AG20443 (cell line): ENCODE measurements at places on chromosomes 16 and 17.

DNA sequence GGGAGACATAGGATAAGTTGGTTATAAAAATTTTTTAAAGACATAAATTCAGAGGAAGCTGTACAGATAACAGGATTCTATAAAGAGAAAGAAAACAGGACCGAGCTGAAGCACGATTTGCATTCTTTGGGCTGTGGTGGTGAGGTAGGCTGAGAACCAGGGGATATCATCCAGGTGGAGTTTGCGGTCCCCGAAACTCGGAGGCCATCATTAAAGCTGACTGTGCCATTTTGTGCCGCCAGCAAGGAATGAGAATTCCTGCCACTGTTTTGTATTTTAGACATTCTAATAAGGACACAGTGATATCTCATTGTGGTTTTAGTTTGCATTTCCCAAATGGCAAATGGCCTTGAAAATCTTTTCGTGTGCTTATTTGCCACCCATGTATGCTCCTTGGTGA lies 197.9 kb downstream of the IRF8 start:
- no peak for DNase-seq

GRCh38 chr17:60947100-60947499 lies 269.4 kb downstream of the BCAS3 start:
- DNase-seq: peak; percentile 68

DNA sequence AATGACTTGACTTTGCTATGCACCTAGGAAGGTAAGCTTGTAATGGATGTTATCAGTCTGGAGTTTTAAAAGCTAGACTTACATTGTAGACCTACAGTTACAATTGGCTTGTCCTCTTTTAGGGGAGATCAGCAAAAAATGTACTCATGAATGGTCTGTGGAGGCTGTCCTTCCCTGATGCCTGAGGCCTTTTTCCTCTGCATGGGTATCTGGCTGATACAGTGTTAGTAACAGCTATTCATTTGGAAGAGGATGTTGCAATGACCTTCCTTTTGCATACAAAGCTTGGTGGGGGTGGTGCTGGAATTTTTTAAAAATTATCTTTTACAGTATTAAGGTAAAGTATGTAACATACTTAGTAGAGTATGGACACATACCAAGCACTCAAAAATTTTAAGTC lies 525.5 kb downstream of the KIF2B start:
- no peak for DNase-seq

- no peak for DNase-seq
Measured at GRCh38 chr17:8847891-8848290, 19.6 kb downstream of the PIK3R6 start.
